ENCODE measurements at places on chromosomes 5 and 9. TPM values are rescaled to one million over a fixed set of nuclear protein-coding genes. Genes with fewer than 3 reads are reported as not detected.

Gene PITX1
- not detected for polyA plus RNA-seq

Gene MARCOL
- polyA plus RNA-seq: not detected

Gene OSTF1
- polyA plus RNA-seq: 26.5 TPM

Gene RMND5B
- polyA plus RNA-seq: 11.4 TPM

Gene CMYA5
- 4.0 TPM for polyA plus RNA-seq

Gene TMEM252
- not detected for polyA plus RNA-seq

Gene MYORG
- 1.7 TPM for polyA plus RNA-seq

Gene RABGAP1
- polyA plus RNA-seq: 24.7 TPM

Gene TRIO
- 40.3 TPM for polyA plus RNA-seq

Gene KCTD16
- 11.7 TPM for polyA plus RNA-seq

Gene SLCO6A1
- not detected for polyA plus RNA-seq

Gene F12
- polyA plus RNA-seq: 1.3 TPM

Gene BNC2
- polyA plus RNA-seq: 0.07 TPM

Gene ALDH1B1
- 7.7 TPM for polyA plus RNA-seq

Gene CATSPER3
- polyA plus RNA-seq: not detected
